ENCODE measurements at places on chromosomes 4 and X. TPM values are rescaled to one million over a fixed set of nuclear protein-coding genes. Genes with fewer than 3 reads are reported as not detected.

DNA sequence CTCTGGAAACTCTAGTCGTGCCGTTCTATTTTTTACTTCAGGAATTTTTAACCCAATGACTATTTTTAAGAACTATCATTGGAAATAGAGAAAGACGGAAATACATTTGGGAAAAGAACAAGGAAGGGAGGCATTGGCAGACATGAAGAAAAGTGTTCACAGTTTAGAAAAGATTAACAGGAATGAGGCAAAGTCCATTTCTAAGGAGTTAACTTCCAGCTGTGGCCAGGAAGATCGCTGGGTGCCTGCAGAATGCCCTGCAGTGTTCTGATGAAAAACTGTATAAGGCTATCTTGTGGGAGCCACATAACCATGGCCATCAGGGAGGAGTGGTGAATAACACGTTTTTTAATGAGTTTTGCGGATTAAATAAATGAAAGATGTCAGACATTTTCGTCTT is 150.6 kb upstream of the VCX3A start:
- DNase-seq: no peak

DNA sequence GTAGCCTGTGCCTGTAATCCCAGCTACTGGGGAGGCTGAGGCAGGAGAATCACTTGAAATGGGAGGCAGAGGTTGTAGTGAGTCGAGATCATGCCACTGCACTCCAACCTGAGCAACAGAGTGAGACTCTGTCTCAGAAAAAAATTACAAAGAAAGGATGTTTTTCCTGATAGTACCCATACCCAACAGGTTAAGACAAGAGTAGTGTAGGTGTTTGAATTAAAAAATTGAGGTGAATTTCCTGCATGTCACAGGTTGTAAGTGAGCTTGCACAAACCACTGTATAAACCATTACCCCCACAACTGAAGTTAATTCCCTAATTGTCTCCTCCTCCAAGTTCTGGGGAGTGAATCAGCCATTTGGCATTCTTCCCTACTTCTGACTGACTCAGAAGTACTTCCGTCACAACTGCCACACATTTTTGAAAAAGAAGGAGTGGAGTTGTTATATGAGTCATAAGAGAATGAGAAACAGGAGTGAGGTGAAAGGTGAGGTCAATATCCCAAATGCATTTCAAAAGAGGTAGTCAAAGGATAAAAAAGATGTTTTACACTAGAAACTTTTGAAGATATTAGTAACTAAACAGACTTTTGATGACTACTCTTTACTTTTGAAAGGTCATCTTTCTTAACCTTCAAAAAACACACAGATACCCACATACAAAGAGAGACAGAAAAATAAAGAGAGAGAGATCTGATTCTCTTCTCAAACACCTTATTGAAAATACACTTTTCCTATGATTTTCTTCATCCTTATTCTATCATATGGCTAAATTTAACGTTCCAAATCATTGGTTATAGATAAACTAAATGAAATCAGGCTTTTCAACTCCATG is 134.5 kb downstream of the BTC start:
- no peak for DNase-seq

- no peak for DNase-seq
These were observed 14.9 kb downstream of the RNF212 start for GRCh38 chr4:1098311-1098925.

DNA sequence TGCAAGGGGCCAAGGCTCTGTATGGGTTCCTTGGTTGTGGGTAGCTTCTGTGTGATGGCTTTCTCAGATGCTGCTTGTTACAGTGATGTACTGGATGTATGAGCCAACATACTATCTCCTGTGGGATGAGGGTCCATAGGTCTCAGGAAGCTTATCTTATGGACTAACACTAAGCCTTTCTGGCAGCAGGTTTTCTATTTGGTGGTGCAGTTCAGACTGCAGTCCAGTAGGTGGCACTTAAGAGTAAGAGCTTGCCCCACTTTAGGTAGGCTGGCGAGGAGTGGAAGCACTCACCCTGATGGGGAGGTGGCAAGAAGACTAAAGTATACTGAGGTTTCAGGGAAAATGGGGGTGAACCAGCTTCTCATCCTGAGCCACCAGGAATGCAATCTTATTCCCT is 306.7 kb upstream of the MAOA start:
- no peak for DNase-seq

Gene MEPE
- total RNA-seq: not detected

Gene CLCN5
- 4.2 TPM for total RNA-seq

DNA sequence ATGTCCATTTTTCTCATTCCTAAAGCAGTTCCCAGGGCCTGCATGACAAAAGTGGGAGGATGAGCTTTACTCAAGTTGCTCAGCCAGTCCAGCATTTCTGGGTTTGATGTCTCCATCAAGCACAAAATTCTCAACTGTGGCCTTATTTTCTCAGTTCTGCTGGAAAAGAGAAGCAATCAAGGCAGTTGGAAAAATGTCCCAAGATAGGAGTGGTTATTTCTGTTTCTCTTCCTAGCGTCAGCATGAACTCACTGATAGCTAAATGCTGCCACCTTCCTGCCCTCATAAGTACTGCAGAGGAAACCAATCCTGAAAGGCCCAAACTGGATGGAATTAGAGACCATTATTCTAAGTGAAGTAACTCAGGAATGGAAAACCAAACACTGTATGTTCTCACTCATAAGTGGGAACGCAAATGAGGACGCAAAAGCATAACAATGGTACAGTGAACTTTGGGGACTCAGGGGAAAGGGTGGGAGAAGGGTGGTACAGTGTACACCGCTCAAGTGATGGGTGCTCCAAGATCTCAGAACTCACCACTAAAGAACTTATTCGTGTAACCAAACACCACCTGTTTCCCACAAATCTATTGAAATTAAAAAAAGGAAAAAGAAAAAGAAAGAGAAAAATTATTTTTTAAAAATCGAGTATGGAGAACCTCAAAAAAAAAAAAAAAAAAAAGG is 29.6 kb downstream of the ADH7 start:
- DNase-seq: no peak

DNA sequence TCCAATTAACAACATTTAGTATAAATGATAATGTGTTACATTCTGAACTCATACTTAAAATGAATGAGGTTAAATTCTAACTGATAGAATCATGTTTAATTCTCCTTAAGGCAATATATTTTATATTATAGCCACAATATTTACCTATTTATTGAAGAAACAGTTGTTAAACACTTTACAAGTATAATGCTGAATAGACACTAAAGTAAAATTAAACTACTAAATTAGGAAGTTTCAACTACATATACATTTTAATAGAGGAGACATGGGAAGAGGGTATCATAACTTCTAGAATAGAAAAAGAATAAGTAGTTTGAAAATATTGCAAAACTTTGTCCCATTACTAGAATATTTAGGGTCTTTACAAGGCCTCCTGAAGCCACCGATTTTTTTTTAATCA is 36.2 kb upstream of the GRIA2 start:
- DNase-seq: no peak

DNA sequence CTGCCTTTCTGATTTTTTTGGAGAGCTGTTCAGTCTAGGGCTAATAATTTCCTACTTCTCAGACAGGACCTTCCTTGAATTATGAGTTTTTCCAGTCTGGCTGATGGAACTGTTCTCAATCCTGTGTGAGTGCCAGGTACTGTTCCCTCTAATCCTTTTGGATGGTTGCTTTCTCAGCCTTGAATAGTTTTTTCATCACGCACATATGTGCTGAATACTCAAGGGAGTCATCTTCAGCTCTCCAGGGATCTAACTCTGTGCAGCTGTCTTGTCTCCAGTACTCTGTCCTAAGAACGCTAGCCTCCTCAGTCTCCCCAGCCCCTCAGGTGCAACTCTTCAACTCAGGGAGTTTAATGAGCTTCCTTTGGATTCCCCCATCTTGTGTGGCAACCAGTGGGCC is 93.2 kb downstream of the GASK1B start:
- DNase-seq: no peak

- no peak for DNase-seq
These were observed 2250.0 kb upstream of the AGA start for GRCh38 chr4:179692222-179692621.

Gene HSFX3
- total RNA-seq: not detected

GRCh38 chr4:17283832-17284231 is 228.1 kb downstream of the QDPR start:
- no peak for DNase-seq

Gene DCAF12L2
- not detected for total RNA-seq

GRCh38 chr4:1489639-1489995 is 83.4 kb upstream of the NKX1-1 start:
- no peak for DNase-seq

Gene ZNF157
- total RNA-seq: 1.2 TPM

Gene IRAK1
- total RNA-seq: 134 TPM

Gene CFAP99
- total RNA-seq: not detected

GRCh38 chr4:120773641-120774040 is 148.9 kb downstream of the PRDM5 start:
- DNase-seq: no peak

Gene NKX1-1
- total RNA-seq: not detected

- no peak for DNase-seq
These were observed 98.5 kb downstream of the ADGRA3 start for GRCh38 chr4:22417408-22417807.

Gene ART3
- total RNA-seq: not detected

GRCh38 chrX:48919947-48920717 is 1.3 kb upstream of the PIM2 start:
- no peak for DNase-seq

Gene SCML1
- total RNA-seq: 6.4 TPM

Gene CHRDL1
- total RNA-seq: not detected

Gene SOWAHD
- total RNA-seq: 9.9 TPM

Gene FGF13
- not detected for total RNA-seq

GRCh38 chr4:6926681-6927478 is 17.3 kb downstream of the TBC1D14 start:
- no peak for DNase-seq

DNA sequence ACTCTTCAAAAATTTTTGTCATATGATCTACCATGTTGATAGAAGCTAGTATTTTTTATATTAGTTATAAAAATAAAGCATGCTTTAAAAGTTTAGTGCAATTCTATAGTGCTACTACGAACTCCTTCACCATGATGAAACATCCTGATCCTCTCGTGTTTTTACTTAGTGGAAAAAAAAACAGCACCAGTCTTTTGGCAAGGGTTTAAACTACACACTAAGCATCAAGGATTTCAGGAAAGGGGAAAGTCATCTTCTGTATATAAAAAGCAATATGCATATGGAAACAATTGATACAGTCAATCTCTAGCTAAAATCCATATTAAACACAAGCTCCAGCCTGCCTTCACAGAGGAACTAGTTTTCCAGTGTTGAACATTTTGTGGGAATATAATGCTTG is 18.7 kb downstream of the CHM start:
- no peak for DNase-seq

- DNase-seq: no peak
These were observed 54.7 kb downstream of the AFF2 start for GRCh38 chrX:148555101-148555500.

GRCh38 chr4:53961351-53961750 is 103.1 kb downstream of the CHIC2 start:
- DNase-seq: no peak

Gene AWAT1
- not detected for total RNA-seq

- DNase-seq: peak; percentile 23
These were observed 104.4 kb upstream of the ARHGAP24 start for GRCh38 chr4:85370400-85371032.

Gene CFP
- total RNA-seq: 0.91 TPM

GRCh38 chr4:96504386-96504785 is 664.5 kb downstream of the PDHA2 start:
- DNase-seq: no peak

DNA sequence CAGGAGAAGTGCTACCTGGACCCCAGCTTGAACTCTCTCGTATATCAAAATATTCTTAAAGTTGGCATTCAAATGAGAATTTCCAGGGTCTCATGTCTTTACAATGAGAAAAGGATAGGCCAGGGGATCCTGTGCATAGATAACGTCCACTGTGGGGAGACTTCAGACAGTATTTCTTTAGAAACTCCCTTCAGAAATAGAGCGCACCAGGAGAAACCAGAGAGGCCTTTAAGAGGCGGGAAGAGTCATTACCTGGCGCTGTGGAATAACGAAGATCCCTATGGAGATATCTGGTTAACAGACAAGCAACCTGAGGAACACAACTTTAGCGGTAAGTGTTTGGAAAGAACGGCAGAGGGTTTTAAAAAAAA is 600 bp downstream of the RADX start:
- DNase-seq: no peak

DNA sequence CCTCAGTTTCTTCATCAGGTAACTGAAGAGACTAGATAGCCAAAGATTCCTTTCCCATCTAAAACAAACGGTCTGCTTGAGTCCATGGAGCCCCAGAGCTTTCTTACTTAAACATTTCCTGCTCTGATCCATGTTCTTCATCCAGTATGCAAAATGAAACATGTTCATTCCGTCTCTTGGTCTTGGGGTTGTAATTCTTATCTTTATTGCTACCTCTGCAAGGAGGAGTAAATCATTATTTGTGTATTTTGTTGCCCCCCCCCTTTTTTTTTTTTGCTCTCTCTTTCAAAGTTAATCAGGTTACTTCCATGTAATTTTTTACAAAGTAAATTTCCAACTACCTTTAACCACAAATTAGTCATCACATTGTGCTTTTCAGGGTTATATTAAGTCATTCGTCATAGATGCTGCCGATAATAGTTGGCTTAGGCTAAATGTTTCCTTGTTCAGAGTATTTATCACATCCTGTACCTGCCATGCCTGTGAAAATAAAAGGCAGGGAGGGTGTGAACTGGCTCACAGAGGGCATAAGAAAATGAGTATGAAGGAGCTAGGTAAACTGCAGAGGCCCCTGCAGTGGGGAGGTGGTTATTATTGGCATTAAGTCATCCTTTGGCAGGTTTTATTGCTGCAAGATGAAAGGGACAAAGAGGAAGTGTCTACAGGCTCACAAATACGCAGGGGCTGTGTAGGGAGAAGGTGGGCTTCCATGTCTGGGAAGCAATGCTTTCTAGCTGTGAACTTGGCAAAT is 76.7 kb upstream of the HS3ST1 start:
- DNase-seq: no peak
